Activated CD8-positive, alpha-beta memory T cell treated with anti-CD3 and anti-CD28 coated beads, Interleukin-2, amount 50 U/mL, for 48 hours (primary cell): ENCODE measurements at places on chromosomes 2 and 18.

GRCh38 chr2:229666811-229667210, 47.5 kb downstream of the DNER start:
- DNase-seq, result no peak

GRCh38 chr2:112055730-112056625, 909 bp downstream of the TMEM87B start:
- DNase-seq, result peak; percentile 70

DNA sequence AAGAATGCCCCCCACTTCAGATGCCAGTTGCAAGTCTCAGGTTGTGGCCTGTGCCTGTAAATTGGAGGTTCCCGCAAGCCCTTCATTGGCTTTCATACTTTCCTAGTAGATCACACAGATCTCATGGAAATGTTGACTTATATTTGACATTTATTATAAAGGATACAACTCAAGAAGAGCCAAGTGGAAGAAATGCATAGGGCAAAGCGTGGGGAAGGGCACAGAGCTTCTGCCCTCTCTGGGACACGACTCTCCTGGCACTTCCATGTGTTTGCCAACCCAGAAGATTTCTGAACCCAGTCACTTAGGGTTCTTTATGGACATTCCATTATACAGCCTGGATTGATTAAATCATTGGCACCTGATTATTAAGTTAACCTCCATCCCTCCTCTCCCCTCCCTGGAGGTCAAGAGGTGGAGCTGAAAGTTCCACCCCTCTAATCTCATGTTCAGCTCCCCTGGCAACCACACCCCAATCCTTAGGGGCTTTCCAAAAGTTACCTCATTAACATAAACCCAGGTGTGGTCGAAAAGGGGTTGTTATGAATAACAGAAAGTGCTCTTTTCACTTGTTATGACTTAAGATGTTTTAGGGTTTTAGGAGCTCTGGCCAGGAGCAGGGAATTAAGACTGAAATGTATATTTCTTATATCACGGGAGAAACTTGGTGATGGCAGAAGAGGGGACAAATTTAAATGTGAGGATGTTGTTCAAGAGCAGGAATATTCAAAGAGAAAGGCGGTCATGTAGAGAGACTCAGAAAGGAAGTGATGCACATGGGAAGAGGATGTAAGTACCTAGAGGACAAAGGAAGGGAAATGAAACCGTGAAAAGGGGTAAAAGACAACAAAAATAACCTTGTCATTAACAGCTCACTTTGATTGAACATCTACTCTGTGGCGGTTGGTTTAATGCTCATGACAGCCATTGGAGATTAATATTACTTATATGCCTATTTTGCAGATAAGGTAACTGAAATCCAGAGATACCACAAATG, 31.8 kb downstream of the SP100 start:
- DNase-seq, result no peak

DNA sequence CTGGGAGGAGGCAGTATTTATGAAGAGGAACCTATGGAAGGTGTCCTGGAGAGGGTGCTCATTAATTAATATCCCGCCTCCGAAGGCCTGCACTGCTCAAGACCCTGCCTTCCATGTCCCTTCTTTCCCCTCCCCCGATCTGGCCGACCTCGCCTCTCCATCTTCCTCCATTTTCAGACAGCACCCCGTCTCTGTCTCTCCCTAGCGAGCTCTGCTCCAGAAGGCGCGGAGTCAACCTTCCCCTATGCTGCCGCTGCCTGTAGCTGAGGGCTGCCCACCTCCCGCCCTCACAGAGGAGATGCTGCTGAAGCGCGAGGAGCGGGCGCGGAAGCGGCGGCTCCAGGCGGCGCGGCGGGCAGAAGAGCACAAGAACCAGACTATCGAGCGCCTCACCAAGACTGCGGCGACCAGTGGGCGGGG, 1.1 kb upstream of the WBP1 start:
- DNase-seq, result no peak

GRCh38 chr2:241999184-241999583, 129.7 kb downstream of the RTP5 start:
- peak; percentile 47 for DNase-seq

DNA sequence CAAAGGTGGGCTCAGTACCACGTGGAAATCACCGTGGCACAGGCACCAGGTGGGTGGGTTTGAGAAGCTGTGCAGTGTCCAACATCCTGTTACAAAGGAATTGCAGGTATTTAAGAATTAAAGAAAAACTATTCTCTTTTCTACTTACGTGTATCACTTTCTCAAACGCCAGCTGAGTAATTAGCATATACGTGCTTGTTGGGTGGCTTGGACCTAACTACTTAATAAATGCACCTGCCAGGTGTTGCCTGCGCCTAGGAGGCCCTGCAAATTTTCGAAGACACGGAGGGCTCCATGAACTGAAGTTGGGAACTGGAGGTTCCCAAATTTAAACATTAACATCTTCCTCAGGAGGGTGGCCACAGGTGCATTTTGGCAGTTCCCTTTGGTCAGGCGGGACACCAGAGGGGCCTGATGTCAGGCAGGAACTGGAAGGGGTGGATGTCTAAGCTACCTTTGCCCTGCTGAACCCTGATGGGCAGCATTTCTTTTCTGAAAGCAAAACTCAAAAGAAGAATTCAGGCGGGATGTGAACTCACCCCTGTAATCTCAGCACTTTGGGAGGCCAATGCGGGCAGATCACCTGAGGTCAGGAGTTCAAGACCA, 84.8 kb downstream of the HS6ST1 start:
- no peak for DNase-seq

GRCh38 chr18:3250237-3251107, 2.9 kb downstream of the MYL12A start:
- DNase-seq, result no peak

DNA sequence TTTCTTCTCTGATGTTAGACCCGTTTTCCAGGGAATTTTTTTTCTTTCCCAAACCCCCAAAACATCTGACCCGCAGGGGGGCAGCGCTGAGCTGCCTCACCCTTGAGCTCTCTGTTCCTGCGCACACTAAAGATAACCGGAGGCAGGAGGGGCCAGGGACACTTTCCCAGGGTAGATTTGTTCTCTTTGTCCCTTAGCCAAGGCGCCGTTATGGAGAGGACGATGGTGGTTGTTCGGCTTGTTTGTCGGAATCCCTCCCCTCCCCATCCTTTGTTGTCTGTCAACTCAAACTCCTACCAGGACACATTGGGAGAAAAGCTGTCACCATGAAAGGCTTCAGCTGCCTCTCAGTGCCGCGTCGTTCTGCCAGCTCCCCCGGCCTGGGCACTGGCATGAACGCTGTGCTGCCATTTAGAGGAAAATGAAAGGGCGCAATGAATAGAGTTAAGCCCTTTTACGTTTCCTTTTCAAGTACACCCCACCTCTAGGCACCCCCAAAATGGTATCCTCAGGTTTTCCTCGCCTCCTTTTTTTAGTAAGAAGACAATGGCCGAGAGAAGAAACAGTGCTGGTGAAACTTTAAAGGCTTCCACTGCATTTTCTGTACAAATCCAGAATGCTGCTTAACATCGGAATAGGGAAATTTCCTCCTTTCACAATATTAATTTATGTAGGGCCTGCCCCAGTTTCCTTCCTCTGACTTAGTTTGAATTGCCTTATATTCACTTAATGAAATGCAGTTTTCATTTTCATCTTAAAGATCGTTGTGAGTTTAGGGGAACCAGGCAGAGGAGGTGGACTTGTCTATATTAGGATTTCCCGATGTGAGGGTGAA, 62.1 kb downstream of the RND3 start:
- no peak for DNase-seq

DNA sequence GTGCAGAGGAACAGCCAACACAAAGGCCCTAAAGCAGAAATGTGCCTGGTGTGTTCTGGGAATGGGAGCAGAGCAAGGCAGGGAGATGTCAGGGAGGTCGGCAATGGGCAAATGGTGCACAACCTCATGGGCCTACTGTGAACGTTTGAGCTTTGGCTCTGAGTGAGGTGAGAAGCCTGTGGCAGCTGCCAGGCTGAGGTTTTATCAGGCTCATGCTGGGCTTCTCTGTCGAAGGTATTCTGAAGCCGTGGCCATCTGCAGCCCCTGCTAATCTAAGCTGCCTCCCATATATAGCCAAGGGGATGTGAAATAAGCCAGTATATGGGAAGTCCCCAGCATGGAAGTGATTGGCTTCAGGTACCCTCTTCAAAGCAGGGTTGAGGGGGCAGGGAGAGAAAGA, 193.3 kb downstream of the SLC4A3 start:
- no peak for DNase-seq

- no peak for DNase-seq
Observed at GRCh38 chr2:144162652-144163051, 357.3 kb downstream of the ZEB2 start.

DNA sequence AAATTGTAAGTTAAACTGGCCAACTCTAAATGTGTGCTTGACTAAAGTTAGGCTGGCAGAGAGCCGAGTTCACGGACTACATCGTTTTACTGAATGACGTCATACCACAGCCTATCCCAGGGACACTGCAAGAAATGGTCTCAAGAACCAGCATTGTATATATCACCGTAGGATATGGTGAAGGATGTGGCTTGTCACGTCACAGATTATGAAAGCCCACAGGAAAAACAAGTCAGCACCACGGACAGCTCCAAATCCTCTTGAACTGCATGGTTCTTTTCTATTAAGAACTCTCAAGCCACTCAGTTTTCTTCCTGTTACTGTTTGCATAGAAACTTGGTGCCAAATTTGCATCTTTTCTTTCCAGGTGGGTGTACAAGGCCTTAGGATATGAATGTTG, 85.1 kb upstream of the ACAA2 start:
- peak; percentile 81 for DNase-seq

DNA sequence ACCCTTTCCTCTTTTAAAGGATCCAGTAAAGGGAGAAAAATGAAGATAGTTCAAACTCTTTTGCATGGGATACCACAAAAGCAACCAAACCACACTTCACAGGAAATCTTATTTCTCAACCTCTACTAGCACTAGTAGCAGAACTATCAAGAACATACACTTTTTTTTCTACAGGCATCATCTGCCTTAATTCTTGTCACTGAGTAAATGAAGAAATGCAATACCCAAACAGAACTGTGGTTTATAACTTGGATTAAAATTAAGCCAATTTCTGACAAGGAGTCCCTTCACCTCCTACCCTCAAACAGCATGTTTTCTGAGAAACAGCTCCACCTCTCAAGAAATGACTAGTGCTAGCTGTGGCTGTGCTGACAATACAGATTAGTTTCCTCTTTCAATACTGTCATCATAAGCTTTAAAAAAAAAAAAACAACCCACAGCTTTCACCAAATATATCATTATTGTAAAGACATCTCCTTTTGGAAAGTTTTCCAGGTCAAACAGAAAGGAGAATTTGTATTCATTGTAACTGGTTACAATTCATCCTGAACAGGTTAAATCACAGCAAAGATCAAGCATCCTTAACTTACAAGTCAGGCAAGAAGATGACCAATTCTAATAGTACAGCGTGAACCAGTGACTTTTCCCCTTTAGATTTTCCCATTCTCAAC, 44.4 kb downstream of the PTPN2 start:
- no peak for DNase-seq

DNA sequence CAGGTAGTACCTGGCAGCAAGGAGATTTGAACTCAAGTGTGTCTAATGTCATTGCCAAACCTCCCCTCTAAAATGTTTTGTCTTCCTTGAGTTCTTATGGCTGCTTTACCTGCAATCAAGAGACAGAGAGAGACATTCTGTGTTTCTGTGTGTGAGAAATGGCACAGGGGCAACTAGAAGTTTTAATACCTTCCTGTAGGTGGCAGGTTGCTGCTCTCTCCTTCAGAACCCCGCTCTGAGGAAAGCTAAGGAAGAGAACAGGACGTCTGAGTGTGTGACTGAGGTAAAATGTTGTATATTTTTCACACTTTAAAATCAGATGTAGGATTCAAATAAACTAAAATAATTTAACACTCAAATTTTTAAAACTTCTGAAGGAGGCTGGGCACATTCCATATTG, 19.2 kb downstream of the DTNA start:
- DNase-seq, result no peak

DNA sequence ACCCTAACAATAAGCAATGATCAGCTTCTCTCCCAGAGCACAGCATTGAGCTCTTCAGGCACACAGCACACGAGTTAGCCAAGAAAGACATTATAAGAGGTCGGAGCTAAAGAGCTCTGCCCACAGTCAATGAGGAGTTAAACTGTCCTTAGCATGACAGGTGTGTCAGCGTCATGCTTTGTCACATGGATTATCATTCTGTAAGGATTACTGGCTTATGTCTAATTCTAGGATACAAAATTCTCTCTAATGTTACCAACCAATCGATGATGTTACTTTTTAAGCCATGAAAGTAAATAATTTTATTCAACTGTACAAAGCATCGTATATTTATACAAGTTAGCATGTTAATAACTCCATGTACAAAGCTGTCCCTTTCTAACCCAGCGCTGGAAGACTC, 108.8 kb downstream of the ZNF236 start:
- no peak for DNase-seq

GRCh38 chr2:227816507-227817294, 3.1 kb downstream of the CCL20 start:
- no peak for DNase-seq

GRCh38 chr18:74549591-74550104, 15.3 kb downstream of the CNDP1 start:
- DNase-seq, result no peak

- no peak for DNase-seq
Observed at GRCh38 chr18:25630682-25631081, 278.7 kb upstream of the ZNF521 start.

- DNase-seq, result no peak
Observed at GRCh38 chr2:224039770-224040440, 819 bp upstream of the SERPINE2 start.
